Gastroesophageal sphincter (tissue), 4 donors: ENCODE measurements at places on chromosomes 12 and 14. TPM values are rescaled to one million over a fixed set of nuclear protein-coding genes. Genes with fewer than 3 reads are reported as not detected.

Gene PSME1
- 186 TPM for total RNA-seq

Gene HECTD4
- total RNA-seq, result 33.7 TPM

Gene PLA2G1B
- total RNA-seq, result not detected

Gene RERG
- total RNA-seq, result 14.7 TPM

Gene KRT72
- not detected for total RNA-seq

Gene COX8C
- total RNA-seq, result not detected

Gene EPS8
- 43.0 TPM for total RNA-seq

Gene OLR1
- not detected for total RNA-seq

Gene RPS6KL1
- 7.6 TPM for total RNA-seq

GRCh38 chr14:61174987-61175386 is 106.2 kb downstream of the TMEM30B start:
- no peak for ATAC-seq

DNA sequence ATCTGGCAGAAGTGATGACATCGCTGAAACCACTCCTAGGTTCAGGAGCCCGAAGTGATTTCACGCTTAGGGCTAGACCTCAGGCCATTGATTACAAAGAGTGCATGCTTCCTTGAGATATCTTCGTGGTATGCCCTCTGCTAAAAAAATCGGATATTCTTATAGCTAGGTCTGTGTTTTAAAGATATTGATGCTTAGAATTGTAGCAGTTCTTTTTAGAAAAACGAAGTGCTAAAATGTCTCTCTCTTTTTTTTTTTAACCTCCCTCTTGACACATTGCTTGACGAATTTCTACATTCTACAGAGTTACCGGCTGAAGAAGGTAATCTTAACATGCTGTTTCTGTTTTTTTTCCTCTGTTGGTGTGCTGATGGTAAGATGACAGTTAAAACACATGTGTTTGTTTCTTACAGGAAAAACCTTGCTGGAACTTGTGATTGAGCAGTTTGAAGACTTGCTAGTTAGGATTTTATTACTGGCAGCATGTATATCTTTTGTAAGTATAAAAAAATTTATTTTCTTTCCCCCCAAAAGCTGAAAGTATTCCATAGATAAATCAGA is 1.3 kb downstream of the ATP2A2 start:
- peak; percentile 4 for ATAC-seq

DNA sequence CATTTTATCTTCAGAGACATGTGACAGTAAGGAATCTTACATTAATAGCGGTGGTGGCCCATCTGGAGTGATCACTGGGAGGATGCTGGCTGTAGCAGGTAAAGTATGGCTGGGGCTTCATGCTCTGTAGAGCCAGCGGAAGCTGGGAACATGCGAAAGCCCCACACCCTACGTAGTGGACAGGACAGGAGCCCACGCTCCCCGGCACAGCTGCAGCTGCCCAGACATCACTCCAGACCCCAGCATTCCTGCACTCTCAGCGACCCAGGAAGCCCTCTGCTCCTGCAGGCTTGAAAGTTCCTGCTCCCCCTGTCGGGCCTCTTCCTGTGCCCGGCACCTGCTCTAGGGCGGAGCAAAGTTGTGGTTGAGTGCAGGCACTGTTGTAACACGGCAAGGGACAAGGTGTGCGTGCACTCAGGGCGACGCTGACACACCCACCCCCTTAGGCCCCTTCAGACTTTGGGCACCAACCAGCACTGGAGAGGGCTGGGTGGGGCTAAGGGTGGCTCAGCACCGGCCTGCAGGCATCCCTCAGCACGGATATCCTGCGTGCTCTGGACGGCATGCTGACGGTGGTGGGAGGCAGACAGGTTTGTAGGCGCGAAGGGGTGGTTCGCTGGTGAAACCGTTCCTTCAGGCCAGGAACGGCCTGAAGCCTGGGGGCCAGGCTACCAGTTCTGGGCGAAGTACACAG is 568.3 kb downstream of the FSCB start:
- no peak for ATAC-seq

GRCh38 chr12:92560713-92561542 is 141.9 kb upstream of the PLEKHG7 start:
- ATAC-seq, result no peak

GRCh38 chr14:45227566-45227965 is 25.4 kb downstream of the MIS18BP1 start:
- no peak for ATAC-seq

GRCh38 chr12:26028953-26029735 is 70.7 kb downstream of the RASSF8 start:
- ATAC-seq, result peak; percentile 28

DNA sequence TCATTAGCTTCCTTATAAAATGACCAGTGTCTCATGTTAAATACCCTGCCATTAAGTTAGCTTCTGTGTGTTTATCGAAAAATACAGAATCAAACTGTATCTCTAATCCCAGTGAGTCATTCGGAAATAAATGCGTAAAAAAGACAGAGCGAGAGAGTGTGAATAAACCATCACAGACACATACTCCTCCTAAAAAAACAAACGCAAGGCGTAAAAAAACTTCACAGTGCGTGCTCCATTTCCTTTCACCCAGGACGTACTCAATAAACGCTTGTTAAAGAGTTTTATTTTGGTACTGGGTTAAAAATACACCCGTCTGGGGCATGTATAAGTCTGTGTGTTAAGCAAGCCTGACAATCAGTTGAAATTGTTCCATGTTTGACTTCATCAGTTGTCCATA is 58.8 kb upstream of the ISM2 start:
- ATAC-seq, result no peak

DNA sequence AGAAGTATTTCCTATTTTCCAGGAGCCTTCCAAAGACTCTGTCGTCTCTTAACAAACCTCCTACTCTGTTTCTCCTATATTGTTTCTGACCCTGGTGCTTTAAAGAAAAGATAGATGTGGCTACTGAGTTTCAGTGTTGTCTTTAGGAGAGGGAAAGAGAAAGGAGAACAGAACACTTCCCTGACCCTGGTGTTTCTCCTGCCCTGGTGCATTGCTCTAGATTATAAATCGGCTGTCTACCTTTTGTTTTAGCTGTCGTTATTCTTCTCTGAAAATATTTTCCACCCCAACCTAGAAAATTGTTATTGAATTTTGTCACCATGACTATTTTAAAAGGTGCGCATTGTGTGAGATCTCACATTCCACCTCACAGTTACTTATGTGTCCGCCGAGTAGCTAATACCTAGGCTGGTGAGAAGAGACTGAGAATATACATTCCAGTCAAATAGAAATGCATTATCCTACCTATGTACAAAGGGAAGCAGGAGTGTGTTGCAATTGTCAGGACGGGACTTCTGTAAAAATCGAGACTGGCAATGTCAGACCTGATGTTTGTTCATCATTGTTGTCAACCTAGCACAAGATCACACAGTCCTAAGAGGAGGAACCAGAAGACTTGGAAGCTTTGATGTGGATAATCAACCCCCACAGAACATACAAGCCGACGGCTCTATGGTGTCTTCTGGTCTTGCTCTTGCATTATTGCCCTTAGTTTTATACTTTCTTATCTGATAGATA is 108.7 kb upstream of the SLC38A4 start:
- no peak for ATAC-seq

DNA sequence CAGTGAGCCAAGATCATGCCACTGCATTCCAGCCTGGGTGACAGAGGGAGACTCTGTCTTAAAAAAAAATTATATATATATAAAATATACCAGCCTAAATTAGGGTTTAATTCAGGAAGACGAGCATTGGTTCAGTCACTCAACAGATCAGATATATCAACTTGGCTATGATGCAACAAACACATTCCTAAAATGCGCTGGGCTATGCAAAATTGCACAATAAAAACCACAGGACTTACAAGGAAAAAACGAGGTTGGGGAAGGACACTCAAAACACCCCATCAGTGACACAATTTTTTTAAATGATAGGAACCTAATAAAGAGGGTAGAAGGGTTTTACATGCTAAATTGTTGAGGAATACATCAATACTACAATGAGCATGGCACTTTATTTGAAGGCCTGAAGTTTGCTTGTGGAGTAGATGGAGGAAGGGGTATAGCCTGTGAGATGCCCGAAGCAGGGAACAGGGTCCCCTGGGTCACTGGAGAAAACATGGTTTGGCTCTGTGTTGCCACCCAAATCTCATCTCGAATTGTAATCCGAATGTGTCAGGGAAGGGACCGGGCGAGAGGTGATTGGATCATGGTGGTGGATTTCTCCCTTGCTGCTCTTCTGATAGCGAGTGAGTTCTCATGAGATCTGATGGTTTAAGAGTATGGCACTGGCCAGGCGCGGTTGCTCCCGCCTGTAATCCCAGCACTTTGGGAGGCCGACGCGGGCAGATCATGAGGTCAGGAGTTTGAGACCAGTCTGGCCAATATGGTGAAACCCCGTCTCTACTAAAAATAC is 71.2 kb downstream of the TNFAIP2 start:
- ATAC-seq, result peak; percentile 41

GRCh38 chr14:24918822-24919221 is 131.1 kb downstream of the STXBP6 start:
- no peak for ATAC-seq

GRCh38 chr12:132501204-132501940 is 11.4 kb downstream of the FBRSL1 start:
- no peak for ATAC-seq

GRCh38 chr12:94112121-94112520 is 36.3 kb upstream of the PLXNC1 start:
- ATAC-seq, result no peak

DNA sequence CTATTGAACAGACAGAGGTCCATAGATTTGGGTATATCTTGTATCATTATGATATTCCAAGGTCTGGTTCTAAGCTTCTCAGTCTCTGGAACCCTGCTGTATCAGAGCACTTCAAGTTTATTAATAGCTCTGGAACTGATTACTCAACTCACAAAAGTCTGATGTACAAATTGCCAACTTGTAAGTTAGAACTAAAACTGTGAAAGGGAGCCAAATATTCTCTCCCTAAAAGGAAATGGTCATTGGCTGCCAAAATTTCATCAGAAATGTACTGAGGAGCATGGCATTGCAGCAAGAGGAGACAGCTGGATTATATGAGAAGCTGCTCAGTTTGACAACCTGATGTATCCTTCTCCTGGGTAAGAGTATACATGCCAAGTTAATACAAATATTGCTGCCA is 828.8 kb upstream of the SEL1L start:
- peak; percentile 86 for ATAC-seq

- ATAC-seq, result no peak
These were observed 16.0 kb downstream of the FNTB start for GRCh38 chr14:65002586-65003210.

DNA sequence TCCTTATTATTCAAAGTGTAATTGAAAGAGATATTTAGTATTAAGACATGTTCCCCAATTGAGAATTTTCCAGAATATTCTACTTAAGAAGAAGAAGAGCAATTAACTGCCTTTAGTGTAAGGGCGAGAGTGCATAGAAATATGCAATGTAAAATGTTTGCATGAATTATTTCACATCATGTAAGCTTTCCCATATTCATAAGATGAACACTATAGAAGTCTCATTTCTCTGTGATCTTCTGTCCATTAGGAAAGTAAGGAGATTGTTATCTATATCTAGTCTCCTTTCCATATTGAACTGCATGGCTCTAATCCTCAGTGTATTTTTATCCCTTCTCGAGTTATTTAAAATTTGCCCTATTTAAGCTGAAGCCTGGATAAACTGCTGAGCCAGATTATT is 17.1 kb upstream of the FGD4 start:
- ATAC-seq, result no peak

GRCh38 chr12:26231470-26231869 is 36.1 kb downstream of the SSPN start:
- ATAC-seq, result no peak

DNA sequence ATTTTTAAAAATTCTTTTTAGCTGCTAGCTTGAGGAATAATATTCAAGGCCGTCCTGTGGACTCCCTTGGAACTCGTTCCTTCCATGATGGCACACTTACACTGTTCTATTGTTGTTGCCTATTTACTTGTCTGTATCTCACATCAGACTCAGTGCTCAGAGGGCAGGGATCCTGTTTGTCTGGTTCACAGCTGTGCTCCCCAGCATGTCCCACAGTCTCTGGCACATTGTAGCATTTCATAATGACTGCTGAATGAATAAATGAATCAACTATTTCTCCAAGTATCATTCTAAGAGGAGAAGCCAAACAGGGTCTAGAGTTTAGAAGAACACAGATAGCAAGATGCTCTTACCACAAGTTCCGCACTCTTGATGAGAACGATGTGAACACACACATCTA is 48.0 kb downstream of the NTN4 start:
- ATAC-seq, result no peak

GRCh38 chr12:88509851-88510250 is 70.4 kb downstream of the KITLG start:
- ATAC-seq, result no peak

DNA sequence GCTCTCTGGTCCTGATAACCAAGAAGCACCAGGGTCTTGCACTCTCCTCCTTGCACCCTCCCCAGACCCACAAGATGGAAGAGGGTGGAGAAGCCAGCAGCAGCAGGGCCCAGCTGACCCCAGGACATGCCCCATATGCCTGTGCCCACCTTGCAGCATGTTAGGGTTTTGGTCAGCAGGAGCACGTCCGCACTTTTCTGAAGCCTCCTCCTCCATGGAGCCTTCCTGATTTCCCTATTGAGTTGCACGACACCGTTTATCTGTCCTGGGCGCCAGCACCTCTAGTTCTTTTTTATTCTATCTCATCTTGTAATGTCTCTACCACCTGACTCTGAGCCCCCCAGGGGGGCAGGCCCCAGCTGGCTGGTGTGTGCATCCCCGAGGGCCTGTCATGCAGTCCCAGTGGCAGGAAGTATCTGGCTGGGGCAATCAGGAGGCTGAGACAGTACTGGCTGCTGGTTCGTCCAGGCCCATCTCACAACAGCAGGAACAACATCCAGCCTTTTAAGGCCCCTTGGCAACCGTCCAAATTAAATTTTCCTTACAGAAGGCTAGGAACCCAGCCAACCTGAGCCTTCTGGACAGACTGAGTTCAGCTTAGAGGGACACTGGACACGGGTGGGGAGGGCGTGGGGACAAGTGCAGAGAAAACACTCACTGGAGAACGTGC is 39.6 kb downstream of the CCDC85C start:
- peak; percentile 58 for ATAC-seq

DNA sequence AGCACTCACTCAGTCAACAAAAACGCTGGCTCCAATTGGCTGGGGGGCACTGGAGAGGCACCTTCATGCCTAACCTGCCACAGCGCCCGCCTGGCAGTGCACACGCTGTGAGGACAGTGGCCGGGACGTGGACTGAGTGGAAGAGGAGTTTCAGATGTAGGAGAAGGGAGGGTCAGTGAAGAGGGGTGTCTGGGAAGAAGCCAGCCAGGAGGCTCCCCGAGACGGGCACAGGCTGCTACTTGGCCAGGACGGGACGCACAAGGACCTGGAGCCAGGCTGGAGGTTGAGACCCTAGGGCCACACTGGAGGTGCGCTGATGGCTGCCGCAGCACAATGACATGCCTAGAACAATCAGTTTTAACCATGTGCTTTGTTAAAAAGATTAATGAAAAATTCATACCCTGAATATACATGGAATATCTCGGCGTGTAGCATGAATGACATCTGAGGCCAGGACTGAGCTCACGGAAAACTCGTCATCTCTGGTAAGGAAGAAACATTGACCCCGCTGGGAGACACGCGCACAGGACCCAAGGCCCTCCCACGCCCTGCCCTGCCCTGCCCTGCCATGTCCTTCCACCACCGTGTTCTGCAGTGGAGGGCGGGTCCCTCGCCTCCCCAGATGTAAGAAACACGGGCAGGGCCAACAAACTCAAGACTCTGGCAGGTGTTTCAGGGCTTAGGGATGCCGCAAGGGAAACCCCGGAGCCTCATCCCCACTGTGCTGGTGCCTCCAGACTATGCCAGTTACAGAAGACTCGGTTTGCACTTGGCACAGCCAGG is 25.0 kb downstream of the AMN start:
- no peak for ATAC-seq
